Heart left ventricle (tissue), 16 donors: ENCODE measurements at places on chromosomes 16 and 17.
A peak's percentile ranks its signal among the peaks of the same experiment; 100 is the strongest.

DNA sequence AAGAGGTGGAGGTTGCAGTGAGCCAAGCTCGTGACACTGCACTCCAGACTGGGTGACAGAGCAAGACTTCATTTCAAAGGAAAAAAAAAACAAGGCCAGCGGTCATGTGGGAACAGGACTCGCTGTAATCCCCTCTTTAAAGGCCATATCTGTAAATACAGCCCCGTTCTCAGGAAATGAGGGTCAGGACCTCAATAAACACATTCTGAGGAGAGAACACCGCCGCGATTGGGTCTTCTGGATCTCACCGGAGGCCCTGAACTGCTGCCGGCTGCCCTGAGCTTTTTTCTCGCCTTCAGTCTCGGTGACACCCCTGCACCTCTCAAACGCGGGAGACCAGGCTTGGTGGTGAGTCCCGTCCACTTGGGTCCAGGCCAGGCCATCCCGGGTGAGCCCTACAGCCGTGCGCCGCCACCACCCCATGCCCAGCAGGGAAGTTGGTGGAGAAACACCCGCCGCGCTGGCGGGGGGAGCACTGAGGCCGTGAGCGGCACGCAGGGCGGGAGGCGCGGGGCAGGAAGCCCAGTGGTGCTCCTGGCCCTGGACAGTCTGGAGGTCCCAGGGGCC lies 28.4 kb downstream of the SLC25A10 start:
- DNase-seq: no peak
- no peaks in the 10 kb centered on the region for H3K36me3 ChIP-seq
- H3K4me3 ChIP-seq: no peak overlapping the region
- no peaks in the 10 kb centered on the region for H3K4me1 ChIP-seq

GRCh38 chr17:19759568-19760549 lies 11.8 kb upstream of the ALDH3A1 start:
- H3K4me1 ChIP-seq: no peaks in the 10 kb centered on the region
- H3K4me3 ChIP-seq: no peak overlapping the region
- no peak overlapping the region for H3K27ac ChIP-seq
- no peak for DNase-seq
- no peaks in the 10 kb centered on the region for H3K27me3 ChIP-seq

DNA sequence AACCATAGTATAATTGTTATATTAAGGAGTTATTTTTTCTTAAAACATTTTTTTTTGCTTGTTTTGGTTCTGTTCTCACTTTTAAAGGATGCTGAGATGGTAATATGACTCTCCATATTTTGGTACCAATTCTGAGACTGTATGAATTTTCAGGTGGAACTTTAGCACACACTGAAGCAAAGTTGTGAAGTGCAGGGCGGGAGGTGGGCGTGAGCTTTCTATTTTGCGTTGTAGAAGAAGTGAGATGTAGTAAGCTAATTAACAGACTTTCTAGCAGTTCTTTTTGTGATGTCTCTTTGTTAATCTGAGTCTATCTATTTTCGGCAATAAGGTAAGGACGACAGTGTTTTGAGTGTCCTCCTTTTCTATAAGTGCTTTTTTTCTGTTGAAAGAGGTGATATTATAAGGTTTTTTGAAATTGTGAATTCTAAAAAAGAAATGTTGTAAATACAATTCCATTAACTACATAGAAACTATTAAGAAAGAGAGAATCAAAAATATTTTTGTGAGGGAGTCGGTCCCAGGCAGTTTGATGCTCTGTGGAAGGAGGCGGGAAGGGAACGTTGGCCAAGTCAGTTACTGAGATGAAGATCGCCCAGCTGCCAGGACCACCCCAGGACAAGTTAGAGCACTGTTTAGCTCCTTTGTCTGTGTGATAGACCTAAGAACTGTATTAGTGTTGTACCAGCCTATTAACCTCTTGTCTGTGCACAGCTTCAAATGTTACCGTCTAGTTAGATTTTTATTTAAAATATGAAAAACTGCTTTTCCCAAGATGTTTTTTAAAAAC lies 65.0 kb downstream of the CCDC182 start:
- DNase-seq: no peak
- H3K27ac ChIP-seq: no peak overlapping the region
- H3K4me3 ChIP-seq: no peak overlapping the region
- H3K36me3 ChIP-seq: peaks cover 5% of the 10 kb centered on the region
- no peaks in the 10 kb centered on the region for H3K27me3 ChIP-seq
- H3K4me1 ChIP-seq: no peaks in the 10 kb centered on the region

DNA sequence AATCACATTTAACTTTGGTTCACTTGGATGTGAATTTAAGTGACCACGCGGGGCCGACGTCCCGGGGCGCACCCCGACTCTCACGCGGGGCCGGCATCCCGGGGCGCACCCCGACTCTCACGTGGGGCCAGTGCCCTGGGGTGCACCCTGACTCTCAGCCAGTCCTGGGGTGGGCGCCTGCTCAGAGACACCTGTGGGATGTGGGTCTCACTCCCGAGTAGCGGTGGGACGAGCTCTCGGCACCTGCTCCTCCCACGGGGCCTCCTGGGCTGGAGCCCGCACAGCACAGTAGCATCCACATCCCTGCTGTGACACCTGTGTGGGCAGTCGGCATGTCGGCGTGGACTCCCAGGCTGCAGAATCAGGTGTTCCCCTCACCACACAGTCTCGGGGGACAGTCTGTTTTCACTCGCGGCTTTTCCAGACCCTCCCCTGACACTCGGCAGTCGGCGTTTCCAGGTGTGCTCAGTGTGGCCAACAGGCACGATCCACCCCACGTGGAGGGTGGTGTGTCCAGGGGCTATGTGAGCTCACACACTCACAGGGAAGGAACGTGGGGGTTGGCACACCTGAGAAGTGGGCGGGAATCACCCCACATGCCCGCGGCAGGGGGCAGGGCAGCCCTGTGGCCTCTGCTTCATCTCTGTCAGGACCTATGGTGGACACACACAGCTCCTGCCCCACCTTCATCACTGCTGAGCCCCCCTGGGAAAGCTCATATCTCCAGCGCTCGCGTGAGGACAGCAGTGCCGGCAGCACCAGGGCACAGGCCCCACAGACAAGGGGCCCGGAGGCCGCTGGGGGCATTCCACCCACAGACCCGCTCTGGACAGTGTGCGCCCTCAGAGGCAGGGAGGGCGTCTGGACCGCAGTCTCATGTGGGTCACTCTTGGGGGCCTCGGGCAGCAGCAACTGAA lies 51.8 kb downstream of the LMF1 start:
- DNase-seq: no peak
- no peak overlapping the region for H3K4me3 ChIP-seq
- H3K27ac ChIP-seq: no peak overlapping the region

DNA sequence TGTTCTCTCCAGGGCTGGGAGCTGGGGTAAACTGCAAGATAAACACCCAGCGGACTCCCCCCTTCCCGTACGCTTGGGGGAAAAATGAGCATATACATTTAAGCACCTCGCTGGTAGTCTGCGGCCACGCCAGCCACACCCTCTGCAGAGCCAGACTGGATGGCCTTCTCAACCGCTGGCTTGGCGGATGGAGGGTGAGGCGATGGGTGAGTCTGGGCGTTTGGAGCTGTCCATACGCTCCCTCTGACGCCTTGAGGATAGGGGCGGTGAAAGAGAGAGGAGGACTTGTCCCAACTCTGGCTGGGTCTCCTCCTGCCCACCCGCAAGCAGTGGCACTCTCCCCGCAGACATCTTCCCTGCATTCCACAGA lies 1.0 kb downstream of the ITGA3 start:
- peak overlapping the region; percentile 94 for H3K27ac ChIP-seq
- DNase-seq: no peak
- no peaks in the 10 kb centered on the region for H3K27me3 ChIP-seq
- H3K36me3 ChIP-seq: no peaks in the 10 kb centered on the region
- H3K4me1 ChIP-seq: peaks cover 74% of the 10 kb centered on the region
- peak overlapping the region; percentile 75 for H3K4me3 ChIP-seq
